CD4-positive, alpha-beta T cell treated with Interferon gamma for 1 hour (primary cell): ENCODE measurements at places on chromosomes 7 and 10.

DNA sequence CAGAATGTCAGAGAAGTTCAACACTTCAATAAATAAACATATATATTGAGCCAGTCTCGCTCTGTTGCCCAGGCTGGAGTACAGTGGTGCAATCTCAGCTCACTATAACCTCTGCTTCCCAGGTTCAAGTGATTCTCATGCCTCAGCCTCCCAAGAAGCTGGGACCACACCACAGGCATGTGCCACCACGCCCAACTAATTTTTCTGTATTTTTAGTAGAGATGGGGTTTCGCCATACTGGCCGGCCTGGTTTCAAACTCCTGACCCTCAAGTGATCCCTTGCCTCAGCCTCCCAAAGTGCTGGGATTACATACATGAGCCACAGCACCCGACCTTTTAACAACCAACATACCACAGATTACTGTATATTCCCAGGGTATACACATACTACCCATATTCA, 134.2 kb downstream of the JMJD1C start:
- DNase-seq = no peak

GRCh38 chr7:1188720-1189294, 28.8 kb upstream of the ZFAND2A start:
- DNase-seq = no peak

- no peak for DNase-seq
Measured at GRCh38 chr7:1563981-1564602, 5.7 kb downstream of the PSMG3 start.

- no peak for DNase-seq
Measured at GRCh38 chr10:36494371-36494770, 631.0 kb upstream of the ANKRD30A start.

GRCh38 chr7:73734619-73735527, 3.7 kb downstream of the ABHD11 start:
- DNase-seq = peak; percentile 82

- peak; percentile 16 for DNase-seq
Measured at GRCh38 chr10:89419548-89419947, 5.2 kb downstream of the IFIT5 start.

- peak; percentile 42 for DNase-seq
Measured at GRCh38 chr7:75879771-75880184, 944 bp downstream of the RHBDD2 start.

DNA sequence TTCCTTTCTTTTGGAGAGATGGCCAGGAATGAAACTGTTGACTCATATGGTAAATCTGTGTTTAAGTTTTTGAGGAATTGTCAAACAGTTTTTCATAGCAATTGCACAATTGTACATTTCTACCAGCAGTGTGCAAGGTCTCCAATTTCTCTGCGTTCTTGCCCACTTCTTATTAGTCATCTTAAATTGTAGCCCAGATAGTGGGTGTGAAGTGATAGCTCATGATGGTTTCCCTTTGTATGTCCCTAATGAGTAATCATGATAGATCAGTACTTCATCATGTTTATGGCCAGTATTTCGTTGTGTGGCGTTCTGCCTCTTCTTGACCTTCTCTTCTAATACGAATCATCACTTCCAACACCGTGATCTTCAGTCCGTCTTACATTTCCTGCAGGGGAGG, 136.3 kb downstream of the DOCK1 start:
- no peak for DNase-seq

DNA sequence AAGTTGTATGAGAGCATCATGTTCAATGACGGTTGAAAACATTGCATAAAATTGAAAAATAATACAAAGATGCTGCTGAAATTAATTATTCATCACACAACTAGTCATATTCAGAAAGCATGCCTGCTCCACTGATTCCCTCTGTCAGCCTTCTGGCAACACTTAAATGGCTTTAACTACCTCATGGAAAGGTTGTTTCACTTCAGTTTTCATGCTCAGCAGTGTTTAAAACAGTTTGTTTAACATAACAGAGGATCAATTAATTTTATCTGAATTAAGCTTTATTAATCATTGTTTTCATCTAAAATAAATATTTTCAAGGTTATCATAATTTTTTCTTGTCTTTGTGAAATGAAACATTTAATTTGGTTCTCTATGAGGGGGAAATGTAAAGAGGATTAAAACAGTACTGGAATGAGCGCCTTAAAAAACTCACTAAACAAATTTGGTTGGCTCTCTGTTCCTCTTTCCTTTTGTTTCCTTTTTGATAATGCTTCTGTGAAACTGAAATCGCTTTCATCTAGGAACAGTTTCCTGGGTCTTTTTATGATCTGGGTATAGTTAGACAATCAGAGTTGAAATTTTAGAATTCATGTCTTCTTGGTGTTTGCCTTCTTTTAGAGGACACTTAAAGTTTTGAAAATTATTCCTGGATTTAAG, 427.4 kb downstream of the SH2D4B start:
- no peak for DNase-seq

GRCh38 chr7:137691566-137691965, 155.2 kb downstream of the DGKI start:
- DNase-seq = no peak

DNA sequence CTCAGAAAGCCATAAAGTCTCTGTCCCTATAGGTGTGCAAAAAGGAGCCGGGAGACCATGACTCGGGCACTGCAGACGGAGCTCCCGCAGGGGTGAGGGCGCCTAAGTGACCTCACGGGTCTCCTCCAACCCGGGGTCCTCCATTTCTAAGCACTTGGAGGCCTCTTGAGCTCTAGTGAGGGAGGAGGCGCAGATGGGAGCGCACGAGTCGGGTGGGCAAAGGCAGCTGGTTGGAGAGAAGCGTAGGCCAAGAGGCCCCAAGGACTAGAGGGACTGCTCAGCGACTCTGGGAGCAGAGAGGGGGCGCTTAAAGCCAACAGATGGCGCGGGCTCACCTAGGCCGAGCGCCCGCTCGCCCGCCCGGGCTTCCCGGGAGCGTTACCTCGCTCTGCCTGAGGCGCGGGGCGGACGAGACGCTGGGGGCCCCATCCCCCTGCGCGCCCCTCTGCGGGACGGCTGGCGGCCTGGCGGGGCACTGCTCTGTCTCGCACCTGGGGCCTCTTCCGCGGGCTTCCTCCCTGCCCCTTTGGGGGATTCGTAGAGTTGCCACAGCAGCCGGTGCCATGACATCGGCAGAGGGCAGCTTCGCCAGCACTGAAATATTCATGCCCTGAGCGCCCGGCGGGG, 523 bp upstream of the CDH23 start:
- no peak for DNase-seq

- no peak for DNase-seq
Measured at GRCh38 chr10:28120043-28120749, 121.3 kb upstream of the ODAD2 start.
